ENCODE measurements at places on chromosomes 2 and 18. TPM values are rescaled to one million over a fixed set of nuclear protein-coding genes. Genes with fewer than 3 reads are reported as not detected.

- DNase-seq, result no peak
These were observed 184.7 kb upstream of the DLGAP1 start for GRCh38 chr18:4639628-4640310.

DNA sequence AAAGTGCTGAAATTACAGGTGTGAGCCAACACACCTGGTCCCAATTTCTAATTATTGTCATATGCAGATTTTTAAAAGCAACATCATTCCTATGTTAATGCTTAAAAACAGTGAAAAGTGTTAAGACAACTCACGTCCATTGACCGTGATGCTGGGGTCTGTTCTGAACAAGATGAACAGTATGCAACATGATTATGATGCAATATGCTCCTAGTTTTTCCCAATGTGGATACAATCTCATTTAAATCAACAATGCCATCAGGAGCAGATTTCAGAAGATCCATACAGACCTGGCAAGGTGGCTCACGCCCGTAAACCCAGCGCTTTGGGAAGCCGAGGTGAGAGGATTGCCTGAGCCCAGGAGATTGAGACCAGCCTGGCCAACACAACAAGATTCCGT lies 31.5 kb downstream of the E2F6 start:
- no peak for DNase-seq

ADCYAP1 gene
- 0.10 TPM for polyA plus RNA-seq

DNA sequence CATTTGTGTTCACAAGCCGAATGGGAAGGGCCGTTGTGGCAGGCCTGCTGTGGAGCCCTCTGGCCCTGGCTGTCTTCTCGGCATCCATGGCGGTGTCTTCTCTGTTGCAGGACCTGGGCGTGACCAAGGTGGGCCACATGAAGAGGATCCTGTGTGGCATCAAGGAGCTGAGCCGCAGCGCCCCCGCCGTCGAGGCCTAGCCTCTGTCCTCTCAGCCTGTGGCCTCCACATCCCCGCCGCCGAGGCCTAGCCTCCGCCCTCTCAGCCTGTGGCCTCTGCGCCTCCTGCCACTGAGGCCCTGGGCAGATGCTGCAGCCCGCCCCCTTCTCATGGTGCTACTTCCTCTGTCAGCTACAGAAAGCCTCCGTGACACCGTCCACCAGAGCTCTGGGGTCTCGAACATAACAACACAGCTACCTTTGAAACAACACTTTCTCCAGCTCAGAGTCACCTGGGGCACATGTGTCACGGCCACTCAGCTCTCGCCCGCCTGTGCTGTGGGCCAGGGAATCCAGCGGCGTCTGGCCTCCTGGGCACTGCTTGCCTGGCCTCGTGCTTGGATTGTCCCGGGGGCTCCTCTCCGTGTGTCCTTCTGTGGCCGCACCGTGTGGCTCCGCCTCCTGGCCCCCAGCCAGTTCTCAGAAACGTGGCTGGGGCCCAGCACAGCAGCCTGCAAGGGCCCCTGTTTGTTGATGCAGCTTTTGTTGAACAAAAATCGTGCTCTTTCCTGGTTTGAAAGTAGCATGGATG lies 97.1 kb downstream of the USP40 start:
- no peak for DNase-seq

GPR148 gene
- polyA plus RNA-seq, result not detected

- no peak for DNase-seq
These were observed 29.5 kb upstream of the SLC35G4 start for GRCh38 chr18:11579916-11580315.

- DNase-seq, result no peak
These were observed 326.7 kb downstream of the SUCLG1 start for GRCh38 chr2:84132370-84132769.

GRCh38 chr2:214881647-214882202 lies 72.2 kb upstream of the BARD1 start:
- DNase-seq, result peak; percentile 3

DNA sequence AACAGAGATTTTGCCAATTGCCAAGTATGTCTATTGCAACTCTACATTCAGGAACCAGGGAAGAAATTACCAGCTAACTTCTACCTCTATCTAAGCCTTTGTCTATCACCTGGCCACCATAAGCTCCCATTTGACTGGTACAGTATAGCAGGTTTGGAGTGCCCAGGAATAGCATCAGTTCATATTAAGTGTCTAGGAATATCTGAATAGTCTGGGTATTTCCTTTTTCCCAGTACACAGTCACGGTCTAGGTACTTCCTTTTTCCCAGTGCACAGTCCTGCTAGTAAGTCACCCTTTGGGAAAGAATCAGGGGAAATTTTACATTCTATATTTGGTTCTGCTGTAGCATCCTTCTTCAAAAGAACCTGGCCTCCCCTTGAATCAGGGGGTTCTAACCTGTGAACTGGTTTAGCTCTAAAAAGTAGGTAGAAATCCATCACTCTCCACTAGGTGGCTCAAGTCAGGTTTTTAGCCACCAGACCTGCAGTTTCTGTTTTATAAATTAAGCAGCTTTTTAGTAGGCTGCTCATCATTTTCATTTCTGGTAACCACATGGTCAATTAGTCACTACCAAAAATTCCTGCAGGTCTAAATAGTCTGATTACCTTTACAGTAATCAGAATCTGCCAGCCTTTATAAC lies 49.3 kb upstream of the DNAJC10 start:
- no peak for DNase-seq

DNA sequence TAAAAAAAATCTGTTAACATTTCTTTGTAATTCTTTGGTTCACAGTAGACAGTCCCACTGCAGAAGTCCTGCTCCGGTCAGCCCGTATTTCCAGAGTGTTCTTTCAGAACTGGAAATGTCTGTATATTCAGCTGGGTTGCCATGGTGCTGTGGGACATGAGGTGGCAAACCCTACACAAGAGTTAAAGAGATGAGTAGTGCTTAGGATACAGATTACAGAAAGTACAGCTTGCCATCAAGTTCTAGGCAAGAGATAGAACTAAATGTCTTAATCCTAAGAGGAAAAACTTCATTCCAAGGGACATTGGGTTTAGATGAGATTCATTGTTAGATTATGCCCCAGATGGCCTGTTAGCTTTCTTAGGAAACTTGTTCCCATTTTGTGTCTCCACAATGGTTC lies 60.1 kb downstream of the FMNL2 start:
- DNase-seq, result no peak

DNA sequence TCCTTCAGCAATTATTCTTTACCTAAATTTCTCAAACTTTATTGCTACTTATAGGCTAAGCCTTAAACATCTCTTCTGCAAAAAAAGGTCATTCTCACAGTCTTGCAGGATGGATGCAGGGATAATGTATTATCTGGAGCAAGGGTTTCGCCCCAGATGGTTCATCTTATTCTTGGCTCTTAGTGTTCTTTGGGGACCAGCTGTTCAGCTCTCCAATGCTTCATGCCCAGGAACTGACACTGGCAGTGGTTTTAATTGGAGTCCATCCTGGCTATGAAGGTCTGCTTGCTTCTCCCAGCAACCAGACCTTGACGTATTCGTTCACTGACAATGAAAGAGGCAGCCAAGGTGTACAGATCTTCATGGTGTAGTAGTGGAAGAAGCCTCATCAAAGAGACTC lies 331.9 kb downstream of the SLC8A1 start:
- DNase-seq, result no peak

- no peak for DNase-seq
These were observed 40.5 kb upstream of the REL start for GRCh38 chr2:60840880-60841279.

- DNase-seq, result no peak
These were observed 207.6 kb upstream of the SMIM21 start for GRCh38 chr18:75635096-75635495.

SLC5A7 gene
- polyA plus RNA-seq, result 1.3 TPM

MERTK gene
- polyA plus RNA-seq, result 22.9 TPM

GRCh38 chr2:233075966-233076339 lies 15.8 kb downstream of the INPP5D start:
- DNase-seq, result no peak

C2orf66 gene
- 0.98 TPM for polyA plus RNA-seq

LCT gene
- 0.03 TPM for polyA plus RNA-seq

DNA sequence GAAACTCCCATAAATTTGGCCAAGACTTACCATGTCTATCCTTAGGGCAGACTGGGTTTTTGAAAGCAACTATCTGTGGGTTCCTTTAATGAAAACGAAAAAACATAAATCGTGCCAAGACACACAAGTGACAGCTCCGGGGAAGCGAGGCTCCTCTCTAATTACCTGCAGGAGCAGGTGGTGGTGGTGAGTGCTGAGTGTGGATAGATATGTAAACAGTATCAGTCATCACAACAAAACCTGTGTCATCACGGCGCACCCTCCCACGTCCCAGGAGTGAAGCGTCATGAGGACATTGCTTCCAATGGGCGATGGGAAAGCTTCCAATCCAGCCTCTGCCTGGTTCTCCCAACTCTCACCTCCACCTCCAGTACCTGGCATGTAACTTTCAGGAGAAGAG lies 31.3 kb downstream of the ACKR3 start:
- DNase-seq, result no peak

PLEKHH2 gene
- 66.9 TPM for polyA plus RNA-seq

VWA3B gene
- 0.80 TPM for polyA plus RNA-seq

FRZB gene
- 10.9 TPM for polyA plus RNA-seq

- DNase-seq, result no peak
These were observed 526.2 kb upstream of the TNP1 start for GRCh38 chr2:217386041-217386440.

GRCh38 chr2:153221087-153221486 lies 257.5 kb downstream of the RPRM start:
- no peak for DNase-seq

NAB1 gene
- polyA plus RNA-seq, result 75.5 TPM

- DNase-seq, result no peak
These were observed 70.3 kb downstream of the ASXL2 start for GRCh38 chr2:25808006-25808383.

NR4A2 gene
- 0.42 TPM for polyA plus RNA-seq

DNA sequence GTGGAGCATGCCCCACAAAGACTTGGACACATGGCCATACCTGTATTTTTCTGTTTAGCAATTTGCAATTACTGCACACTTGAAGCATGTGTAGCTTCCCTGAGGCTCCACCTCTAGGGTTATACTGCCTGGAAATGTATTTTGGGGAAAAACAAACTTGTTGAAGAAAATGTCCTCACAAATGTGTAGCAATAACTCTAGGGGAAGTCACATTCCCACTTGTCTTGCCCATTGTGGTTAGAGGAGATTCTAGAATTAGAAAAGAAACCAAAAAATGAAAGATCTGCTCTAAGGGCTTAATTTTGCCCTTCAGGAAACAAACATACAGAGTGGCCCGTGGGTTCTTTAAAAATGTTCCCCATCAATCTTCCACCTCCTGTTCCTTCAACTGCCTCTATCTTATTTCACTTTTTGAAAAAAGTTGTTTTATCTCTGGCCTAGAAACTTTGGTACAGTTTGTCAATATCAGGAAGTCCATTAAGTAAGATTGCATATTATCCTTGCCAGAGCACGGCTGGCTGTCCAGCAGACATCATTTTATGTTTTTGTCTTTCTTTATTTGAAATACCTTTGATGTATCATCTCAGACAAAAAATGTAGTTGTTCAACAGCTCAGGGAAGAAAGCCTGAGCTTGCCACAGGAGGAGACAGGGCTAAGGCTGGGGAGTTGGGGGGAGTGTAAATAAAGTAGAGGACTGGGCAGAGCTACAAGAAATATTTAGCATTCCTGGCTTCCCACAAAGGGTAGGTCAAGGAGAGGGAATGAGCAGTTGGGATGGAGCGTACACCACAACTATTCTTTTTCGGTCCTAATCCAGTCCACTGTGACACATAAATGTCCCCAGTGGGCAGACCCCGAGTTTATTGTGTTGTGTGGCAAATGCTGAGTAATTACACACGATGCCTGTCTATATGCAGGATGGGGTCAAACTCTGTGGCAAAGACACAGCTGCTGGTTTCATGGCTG lies 96.8 kb upstream of the CDC42EP3 start:
- DNase-seq, result peak; percentile 40

DNA sequence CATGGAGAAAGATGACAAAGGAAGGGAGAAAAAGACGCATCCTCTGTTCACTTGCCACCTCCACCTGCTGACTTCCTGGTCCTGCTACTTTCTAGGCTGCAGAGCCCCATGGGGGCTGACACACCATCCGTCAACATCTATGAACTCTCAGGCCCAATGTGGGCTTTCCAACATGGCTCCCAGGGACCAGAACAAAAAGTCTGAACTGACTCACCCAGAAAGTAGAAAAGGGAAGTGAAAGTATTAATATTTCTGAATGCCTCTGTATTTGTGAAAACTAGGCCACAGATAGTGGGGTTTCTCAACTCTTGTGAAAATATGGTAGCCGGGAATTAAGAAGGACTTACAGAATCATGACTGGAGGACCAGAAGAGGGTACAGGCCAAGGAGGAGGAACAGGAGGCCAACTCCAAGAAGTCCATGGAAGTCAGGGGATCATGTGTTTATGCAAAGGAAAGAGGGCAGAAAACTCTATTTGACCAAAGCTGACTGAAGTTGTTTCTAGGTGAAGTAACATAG lies 123.1 kb upstream of the CAB39 start:
- no peak for DNase-seq

DNA sequence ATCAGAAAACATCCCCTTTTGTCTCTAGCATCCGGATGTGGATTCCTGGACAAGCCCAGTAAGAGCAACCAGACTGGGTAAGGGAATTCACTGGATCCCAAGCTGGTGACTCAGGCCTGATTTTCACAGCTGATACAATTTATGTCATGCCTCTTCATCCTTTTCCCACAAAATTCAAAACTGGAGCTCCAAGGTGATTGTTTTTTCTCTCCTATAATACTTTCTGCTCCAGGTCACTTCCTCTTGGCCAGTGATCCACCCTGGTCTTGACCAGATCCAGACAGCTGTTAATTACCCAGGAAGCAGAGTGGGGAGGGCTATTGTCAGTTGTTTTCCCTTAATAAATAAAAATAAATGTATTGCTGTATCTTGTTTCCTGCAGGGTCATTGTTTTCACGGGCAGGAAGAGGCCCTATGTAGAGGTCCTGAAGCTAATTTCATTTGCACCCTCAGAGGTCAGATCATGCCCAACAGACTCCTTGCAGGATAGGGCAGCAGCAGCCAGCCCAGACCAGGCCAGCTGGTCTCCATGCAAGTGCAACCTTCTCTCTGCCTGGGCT lies 57.6 kb downstream of the EVA1A start:
- no peak for DNase-seq

- DNase-seq, result peak; percentile 55
These were observed 11.3 kb downstream of the MEIS1 start for GRCh38 chr2:66445925-66446871.

DNA sequence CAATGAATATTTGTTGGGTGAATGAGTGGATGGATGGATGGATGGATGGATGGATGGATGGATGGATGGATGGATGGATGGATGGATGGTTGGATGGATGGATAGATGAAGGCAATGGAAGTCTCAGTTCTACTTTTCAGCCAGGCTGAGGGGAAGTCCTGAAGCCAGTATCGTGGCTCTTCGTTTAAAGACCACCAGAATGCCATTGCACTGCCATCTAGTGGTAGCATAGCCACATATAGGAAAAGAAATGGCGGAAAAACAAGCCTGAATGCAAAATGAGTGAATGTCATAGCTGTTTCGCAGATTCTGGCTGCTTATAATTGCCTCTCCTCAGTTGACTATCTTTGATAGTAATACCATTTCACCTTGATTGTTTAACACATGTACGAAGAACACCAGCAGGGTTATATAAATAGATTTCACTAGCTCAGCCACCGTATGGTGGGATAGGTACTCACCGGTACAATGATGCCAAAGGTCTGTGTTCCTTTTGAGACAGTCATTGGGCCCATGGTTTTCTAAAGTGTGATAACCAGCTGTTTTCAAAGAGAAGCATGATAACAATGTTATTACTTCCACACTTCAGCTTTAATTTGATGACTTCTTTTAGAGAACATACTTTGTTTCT lies 62.3 kb upstream of the GREB1L start:
- DNase-seq, result peak; percentile 68

- DNase-seq, result peak; percentile 68
These were observed 151.7 kb upstream of the POU3F3 start for GRCh38 chr2:104702031-104702850.

GRCh38 chr2:236768393-236769140 lies 198.9 kb downstream of the ACKR3 start:
- no peak for DNase-seq

SLC11A1 gene
- polyA plus RNA-seq, result 0.58 TPM
